Cerebellum (tissue), 4 donors: ENCODE measurements at places on chromosomes 7 and 10.

GRCh38 chr10:125144693-125145623, 15.4 kb downstream of the CTBP2 start:
- DNase-seq, result no peak

DNA sequence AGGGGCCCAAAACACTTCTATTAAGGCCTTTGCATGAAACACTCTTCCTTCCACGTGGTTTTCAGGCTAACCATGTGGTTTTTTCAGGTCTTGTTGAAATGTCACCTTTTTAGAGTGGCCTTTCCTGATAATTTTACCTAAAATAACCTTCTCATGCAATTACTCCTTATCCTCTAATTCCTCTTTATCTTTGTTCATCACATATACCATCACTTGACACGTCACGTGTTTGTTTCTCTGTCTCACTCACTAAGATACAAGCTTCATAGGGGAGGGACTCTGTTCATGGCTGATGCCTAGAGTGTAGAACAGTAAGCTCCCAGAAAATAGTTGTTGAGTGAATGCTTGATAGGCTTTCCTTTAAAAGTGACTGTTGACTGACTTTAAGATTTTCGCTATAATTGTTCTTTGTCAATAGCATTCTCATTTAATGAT, 63.7 kb downstream of the ST7 start:
- no peak for DNase-seq

DNA sequence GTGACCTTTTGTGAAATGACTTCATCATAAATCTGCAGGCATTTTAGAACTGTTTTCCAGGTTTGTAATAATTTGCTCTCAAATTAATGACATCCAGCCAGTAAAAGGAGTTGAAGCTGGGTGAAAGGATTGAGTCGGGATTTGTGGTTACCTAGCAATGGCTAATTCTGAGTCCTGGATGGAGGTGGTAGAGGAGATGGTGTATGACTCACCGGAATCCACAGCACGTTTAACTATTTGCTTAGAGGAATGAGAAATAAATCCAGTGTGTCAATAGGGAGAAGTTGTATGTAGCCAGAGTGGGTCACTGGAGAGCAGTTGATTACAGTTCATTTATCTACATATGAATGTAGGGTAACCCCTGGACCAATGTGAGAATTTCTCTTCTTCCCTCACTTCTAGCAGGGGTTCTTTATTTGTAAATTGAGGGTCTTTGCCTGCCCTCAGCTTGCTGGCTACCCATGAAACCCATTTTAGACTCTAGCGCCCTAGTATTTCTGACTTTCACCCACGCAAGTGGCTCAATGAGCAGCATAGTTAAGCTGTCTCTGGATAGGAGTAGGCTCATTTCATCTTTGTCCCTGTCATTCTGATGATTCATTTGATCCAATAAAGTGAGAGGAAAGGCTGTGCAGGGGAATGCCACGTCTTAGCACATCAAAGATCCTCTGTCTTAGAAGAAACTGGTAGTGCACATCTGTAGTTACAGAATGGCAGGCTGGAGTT, 547.8 kb downstream of the SORCS3 start:
- DNase-seq, result no peak

- no peak for DNase-seq
Observed at GRCh38 chr7:121202834-121203233, 126.0 kb upstream of the WNT16 start.

- DNase-seq, result no peak
Observed at GRCh38 chr7:24521917-24522623, 51.2 kb upstream of the PALS2 start.

DNA sequence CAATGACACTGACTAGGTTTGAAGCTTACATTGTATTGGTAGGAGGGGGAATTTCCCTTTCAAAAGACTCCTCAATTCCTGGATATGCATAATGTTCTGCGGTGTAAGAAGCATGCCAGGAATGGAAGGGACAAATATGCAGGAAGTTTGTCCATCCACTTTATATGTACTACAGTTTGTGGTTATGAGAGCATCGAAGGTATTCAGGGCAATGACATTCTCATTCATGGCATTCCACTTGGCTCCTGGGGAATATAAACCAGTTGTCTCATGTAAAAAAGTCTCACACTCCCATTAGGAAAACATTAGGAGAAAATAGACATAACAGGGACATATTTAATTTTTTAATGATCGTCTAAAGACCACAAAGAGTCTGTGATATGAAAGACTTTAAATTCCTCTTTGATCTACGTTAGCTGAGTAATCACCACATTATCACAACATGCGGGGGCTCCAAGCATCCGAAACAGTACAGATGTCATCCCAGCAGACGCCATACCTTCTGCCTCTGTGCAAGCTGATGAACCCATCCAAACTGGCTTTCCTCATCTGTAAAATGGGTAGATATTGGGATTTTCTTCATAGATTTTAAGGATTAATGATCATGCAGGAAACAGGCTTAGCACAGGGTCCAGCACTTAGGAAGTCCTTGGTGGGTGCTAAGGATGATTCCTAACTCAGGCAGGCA, 675.3 kb downstream of the INHBA start:
- no peak for DNase-seq

DNA sequence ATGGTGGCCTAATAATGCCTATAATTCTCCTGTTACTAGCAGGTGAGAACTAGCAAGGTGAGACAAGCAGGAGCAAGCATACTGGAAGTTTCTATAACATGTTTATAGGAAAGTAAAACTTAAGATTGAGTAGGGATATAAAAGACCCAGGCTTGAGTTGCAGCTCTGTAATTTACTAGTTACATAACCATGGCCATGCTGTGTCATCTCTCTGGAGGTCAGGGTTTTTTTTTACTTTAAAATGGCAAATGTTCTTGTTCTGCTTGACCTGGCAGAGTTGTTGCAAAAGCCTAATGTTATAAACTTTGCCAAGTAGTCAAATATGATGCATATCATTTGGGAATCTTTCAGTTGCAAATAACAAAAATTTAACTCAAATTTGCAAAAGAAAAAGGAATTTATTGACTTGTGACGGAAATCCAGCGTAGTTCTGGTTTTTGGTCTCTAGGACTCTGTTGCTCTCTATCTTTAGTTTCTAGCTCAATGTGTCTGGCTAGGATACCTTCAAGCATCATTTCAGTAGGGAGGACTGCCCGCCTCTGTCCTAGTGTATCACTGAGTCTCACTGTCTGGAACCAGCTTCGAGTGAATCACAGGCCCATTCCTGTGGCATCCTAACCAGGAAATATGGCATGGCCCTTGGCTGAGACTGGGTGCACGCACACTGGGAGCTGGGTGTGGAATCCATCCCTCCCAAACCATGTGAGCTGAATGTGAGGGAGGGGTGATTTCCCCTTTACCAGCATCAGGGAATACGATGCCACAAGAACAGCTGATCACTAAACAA, 67.9 kb downstream of the ADAM22 start:
- no peak for DNase-seq

- DNase-seq, result peak; percentile 41
Observed at GRCh38 chr10:79021331-79021907, 47.3 kb upstream of the ZMIZ1 start.

DNA sequence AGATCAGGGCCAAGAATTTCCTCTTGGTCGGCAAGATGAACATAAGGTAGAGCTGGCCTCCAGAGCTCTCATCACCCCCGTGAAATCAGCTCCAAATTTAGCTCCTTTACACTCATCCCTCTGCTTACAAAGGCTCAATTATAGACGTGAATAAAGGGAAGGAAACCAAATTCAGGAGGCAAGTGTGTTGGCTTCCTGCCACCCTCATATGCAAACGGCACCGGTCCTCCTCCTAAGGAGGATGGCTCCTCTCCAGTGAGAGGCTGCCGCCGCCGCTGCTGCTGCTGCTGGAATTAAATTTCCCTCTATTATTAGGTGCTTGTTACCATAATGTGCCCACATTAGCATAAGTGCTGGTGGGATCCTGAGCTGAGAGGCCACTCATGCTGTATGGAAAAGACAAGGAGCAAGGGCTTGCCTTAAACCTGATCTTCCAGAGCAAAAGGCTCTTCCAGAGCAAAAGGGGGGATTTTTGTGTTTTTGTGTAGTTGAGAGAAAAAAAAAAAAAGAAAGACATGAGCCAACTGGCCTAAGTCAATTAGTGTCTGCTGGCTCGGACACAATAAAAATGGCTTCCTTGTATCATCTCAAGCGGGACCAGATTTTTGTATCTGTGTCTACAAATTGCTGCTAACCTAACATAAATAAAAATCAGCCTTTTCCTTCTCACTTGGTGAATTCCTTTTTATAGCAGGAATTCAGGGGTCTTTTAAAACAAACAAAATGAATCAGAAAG, 68.4 kb downstream of the CDHR3 start:
- DNase-seq, result peak; percentile 76

GRCh38 chr7:44643206-44643605, 36.8 kb downstream of the OGDH start:
- no peak for DNase-seq

DNA sequence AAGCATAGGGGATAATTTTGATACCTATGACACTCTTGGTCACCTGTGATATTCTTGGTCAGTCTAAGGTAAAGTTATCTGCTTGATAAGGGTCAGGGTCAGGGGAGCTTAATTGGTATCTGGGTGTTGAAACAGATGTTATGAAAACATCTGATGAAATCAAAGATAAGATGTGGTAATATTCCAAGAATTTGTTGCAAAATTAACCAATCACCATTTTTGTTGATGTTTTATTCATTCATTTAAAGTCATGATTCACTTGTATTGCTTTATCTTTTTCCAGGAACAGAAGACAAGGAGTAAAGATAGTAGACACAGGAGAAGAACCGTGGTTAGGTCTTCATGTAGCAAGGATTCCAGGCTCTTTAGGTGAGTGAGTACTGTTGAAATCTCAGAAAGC, 103.1 kb downstream of the SEMA3C start:
- DNase-seq, result no peak

- no peak for DNase-seq
Observed at GRCh38 chr10:136465-136762, 1.2 kb downstream of the ZMYND11 start.

DNA sequence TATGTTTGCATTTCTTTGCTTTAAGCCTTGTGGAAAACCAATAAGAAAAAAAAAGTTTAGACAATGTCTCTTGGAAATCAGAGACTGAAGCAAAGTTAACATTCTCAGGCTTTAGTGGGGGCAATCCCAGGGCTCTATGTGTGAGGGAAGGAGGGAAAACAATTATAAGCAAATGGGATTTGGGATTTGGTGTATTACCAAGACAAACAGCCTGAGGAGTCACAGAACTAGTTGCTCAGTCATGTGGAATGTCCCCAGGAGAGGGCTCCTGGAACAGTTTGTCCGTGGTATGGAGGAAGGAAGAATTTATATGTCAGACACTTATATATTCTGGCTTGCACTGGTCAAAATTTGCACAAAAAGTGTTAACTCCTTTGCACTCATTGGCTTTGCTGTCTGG, 562.9 kb upstream of the TPK1 start:
- no peak for DNase-seq

GRCh38 chr10:48945441-48946130, 5.9 kb upstream of the LRRC18 start:
- DNase-seq, result no peak

- DNase-seq, result no peak
Observed at GRCh38 chr10:87615856-87616255, 43.8 kb upstream of the PAPSS2 start.

GRCh38 chr7:74025730-74026129, 2.2 kb upstream of the ELN start:
- DNase-seq, result no peak

GRCh38 chr7:91127959-91128358, 136.3 kb upstream of the FZD1 start:
- DNase-seq, result no peak

DNA sequence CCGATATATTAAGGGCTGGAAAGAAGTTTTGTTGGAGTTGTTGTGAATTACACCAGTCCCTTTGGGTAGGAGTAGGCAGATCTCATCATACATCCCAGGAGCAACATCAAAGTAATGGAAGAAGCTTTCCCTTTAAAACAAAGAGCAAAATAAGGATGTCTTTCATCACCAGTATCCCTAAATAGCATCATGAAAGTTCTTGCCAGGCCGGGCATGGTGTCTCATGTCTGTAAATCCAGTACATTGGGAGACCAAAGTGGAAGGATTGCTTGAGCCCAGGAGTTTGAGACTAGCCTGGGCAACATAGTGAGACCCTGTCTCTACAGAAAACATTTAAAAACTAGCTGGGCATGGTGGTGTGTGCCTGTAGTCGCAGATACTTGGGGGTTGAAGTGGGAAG, 38.7 kb downstream of the LRRC20 start:
- no peak for DNase-seq

GRCh38 chr10:71433768-71434744, 37.3 kb downstream of the CDH23 start:
- DNase-seq, result no peak

DNA sequence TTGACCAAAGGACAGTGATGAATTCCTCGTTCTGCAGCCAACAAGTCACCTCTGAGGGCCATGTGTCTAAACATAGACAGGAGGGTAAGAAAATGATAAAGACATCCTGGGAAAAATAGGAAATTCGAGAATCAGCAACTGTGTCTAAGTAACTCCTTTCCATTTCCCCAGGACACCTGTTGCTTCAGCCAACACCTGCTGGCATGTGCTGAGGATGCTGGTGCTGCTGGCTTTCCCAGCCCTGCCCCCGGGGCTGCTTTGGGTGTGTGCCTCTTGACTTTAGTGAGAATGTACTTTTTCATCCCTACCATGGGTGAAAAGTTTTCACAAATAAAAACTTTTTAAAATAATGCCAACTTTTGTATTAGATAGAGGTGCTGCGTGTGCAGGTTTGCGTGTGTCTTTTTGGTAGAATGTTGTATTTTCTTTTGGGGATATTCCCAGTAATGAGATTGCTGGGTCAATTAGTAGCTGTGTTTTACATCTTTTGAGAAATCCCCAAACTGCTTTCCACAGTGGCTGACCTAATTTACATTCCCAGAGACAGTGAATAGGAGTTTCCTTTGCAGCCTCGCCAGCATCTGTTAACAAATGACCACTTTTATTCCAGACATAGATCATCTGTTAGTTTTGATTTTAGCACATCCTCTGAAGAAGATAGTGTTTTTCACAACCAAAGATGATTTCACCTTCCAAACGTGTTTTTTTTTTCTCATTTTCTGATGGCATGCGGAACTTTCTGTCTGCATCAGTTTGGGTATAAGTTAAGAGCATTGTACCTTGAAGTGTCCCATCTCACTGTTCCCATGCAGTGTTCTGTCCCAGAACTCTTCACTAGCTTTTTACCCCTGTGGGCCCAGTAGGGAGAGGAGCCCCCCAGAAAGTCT, 104.2 kb upstream of the ACBD5 start:
- no peak for DNase-seq

DNA sequence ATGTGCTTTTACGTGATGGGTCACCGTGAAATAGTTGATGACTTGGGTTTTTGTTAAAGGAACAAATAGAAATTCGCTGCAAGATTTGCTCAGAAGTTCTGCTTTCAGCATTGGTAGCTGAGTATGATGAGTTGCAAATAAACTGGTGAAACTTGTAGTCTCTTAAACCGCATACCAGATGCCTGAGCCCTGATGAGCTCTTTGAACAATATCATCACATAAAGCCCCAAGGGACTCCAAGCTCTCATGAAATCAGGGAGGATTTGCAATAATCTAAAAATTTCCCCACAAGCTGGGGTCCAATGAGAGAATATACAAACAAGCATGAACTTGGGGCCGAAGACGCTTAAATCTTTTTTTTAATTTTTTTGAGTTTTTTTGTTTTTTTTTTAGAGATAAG, 312.4 kb downstream of the CALN1 start:
- DNase-seq, result no peak

- DNase-seq, result no peak
Observed at GRCh38 chr10:68665841-68666240, 55.2 kb upstream of the CCAR1 start.

- no peak for DNase-seq
Observed at GRCh38 chr7:122135275-122135674, 8.8 kb downstream of the AASS start.

GRCh38 chr7:16753932-16754855, 639 bp downstream of the TSPAN13 start:
- DNase-seq, result peak; percentile 29
